ENCODE measurements at places on chromosomes 12 and 14.
A peak's percentile ranks its signal among the peaks of the same experiment; 100 is the strongest.

DNA sequence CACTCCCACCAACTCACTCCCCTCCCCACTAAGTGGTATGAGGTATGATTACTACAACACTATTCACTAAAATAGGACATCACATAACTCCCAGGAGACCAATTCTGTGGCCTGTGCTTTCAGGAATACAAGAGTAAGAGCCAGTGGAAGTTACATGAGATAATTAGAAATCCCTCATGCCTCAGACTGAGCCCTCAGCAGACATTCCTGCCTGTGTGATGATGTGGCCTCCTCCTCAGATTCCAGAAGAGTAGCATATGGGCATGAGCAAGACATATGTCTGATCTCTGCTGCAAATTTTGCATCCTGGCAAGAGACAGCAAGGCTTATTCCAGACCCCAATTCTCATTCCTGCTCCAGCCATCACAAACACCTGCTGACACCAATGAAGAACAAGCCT lies 46.0 kb upstream of the BMP4 start:
- no peak for DNase-seq

GRCh38 chr12:3326156-3326849 lies 164.7 kb upstream of the PRMT8 start:
- DNase-seq = peak; percentile 40

GRCh38 chr14:74593241-74593953 lies 18.6 kb downstream of the LTBP2 start:
- DNase-seq = no peak

DNA sequence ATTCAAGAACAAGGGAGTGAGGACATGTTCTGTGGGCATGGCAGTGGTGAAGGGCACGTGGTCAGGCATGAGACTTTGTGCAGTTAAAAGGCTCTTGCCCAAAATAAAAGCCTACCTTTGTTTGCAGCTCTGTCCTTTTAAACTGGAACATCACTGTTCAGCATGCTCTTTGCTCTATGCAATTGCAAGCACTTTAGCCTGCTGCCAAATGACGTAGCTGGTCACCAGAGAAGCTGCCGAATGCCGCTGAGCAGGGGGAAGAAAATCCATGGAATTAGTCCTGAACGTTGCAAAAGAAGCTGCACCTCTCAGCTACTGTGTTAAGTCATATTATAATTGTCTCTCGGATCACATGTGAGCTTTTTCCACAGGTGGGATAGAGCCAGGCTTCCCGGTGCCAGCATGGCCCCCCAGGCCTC lies 176.3 kb upstream of the DIO2 start:
- no peak for DNase-seq

- peak; percentile 32 for DNase-seq
Observed at GRCh38 chr12:85155791-85156190, 119.6 kb downstream of the LRRIQ1 start.

DNA sequence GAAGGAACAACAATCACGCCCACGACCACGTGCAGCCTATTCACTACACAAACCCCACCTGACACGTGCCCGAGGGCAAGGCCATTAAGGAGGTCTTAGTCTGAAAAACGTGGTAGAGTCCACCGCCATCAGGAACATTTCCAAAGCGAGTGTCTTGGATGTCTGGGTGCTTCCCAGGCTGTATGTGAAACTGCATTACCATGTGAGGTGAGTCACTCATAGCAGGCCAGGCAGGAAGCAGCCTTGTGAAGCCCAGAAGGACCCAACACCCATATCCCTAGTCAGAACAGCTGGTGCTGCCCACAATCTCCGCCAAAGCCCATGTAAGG lies 3.3 kb upstream of the KRT79 start:
- DNase-seq = no peak

- no peak for DNase-seq
Observed at GRCh38 chr12:5840944-5841343, 104.1 kb downstream of the ANO2 start.

DNA sequence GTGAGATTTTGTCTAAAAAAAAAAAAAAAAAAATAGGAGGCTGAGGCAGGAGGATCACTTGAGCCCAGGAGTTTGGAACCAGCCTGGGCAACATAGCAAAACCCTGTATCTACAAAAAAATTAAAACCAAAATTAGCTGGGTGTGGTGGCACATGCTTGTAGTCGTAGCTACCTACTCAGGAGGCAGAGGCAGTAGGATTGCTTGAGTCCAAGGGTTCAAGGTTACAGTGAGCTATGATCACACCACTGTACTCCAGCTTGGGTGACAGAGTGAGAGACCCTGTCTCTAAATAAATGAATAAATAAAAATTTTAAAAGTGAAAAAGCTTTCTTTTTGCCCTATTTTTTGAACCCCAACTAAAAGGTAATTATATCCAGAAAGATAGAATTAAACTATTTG lies 113.6 kb downstream of the PEBP1 start:
- no peak for DNase-seq

DNA sequence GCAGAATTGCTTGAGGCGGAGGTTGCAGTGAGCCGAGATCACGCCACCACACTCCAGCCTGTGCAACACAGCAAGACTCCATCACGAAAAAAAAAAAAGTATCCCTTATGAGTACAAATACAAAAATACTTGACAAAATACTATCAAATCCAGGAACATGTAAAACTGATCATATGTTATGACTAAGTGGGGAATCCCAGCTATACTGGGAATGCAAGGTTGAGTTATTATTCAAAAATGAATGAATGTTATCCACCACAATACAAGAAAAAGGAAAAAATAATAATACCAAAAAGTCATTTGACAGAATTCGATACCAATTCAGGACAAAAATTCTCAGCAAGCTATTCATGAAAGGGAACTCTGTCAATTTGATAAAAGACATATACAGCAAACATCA lies 32.6 kb downstream of the MOK start:
- DNase-seq = no peak

- no peak for DNase-seq
Observed at GRCh38 chr12:125003021-125003420, 9.6 kb downstream of the BRI3BP start.

- DNase-seq = no peak
Observed at GRCh38 chr12:32115404-32116104, 8.9 kb downstream of the BICD1 start.

GRCh38 chr12:52525661-52526499 lies 5.7 kb upstream of the KRT5 start:
- DNase-seq = no peak

GRCh38 chr12:55927588-55928502 lies at the start of gene PYM1:
PYM1 (minus strand) TSS chr12:55927894; CDS start chr12:55927761, 133 bp downstream.
- DNase-seq = peak; percentile 92

DNA sequence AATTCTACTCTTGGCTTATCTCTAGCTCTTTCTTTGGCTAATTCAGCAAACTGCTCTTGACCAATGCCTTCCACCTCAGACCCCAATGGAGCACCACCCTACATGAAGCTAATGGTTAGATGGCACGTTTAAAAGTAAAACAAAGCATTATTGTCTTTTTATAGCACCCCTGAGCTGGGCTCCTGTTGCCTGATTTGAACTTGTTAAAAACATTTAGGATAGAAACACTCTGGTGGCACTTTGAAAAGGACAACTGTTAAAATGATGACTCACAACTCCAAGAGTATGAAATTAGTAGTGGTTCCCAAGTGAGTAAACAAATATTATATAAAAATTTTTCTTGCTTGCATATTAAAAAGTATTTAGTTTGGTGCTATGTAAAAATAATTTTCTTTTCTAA lies 299.6 kb upstream of the DCN start:
- no peak for DNase-seq

GRCh38 chr14:58160561-58160960 lies 8.5 kb upstream of the ARMH4 start:
- no peak for DNase-seq

- DNase-seq = no peak
Observed at GRCh38 chr14:31232081-31232480, 24.5 kb upstream of the HECTD1 start.

- peak; percentile 11 for DNase-seq
Observed at GRCh38 chr12:94941440-94941862, 62.0 kb downstream of the NDUFA12 start.

DNA sequence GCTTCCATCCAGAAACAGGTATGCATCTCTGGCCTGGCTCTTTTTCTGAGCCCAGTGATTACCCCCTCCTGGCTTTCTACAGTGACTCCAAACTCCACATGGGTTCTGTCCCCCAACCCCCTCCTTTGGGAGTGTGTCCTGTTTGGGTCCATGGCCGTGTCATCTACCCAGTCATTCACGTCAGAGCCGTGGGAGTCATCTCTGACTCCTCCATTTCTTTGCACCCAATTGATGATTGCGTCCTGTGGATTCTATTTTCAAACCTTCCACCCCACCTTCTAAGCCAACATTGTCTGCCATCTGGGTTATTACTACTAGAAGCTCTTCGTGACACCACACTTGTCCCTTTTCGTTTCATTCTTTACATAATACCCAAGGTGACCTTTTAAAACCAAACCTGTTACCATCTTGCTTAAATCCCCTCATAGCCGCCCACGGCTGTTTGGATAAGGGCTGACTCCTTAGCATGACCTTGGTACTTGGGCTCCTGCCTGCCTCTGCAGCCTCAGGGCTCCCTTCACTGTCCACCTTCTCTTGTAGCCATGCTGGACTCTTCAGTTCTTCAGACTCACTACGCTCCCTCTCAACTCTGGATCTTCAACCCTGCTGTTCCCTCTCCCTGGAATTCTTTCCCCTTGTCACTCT lies 38.1 kb upstream of the NT5DC3 start:
- no peak for DNase-seq

GRCh38 chr14:49677643-49678042 lies 10.4 kb downstream of the POLE2 start:
- DNase-seq = peak; percentile 5

- DNase-seq = no peak
Observed at GRCh38 chr12:25653487-25654175, 100.5 kb upstream of the LMNTD1 start.

DNA sequence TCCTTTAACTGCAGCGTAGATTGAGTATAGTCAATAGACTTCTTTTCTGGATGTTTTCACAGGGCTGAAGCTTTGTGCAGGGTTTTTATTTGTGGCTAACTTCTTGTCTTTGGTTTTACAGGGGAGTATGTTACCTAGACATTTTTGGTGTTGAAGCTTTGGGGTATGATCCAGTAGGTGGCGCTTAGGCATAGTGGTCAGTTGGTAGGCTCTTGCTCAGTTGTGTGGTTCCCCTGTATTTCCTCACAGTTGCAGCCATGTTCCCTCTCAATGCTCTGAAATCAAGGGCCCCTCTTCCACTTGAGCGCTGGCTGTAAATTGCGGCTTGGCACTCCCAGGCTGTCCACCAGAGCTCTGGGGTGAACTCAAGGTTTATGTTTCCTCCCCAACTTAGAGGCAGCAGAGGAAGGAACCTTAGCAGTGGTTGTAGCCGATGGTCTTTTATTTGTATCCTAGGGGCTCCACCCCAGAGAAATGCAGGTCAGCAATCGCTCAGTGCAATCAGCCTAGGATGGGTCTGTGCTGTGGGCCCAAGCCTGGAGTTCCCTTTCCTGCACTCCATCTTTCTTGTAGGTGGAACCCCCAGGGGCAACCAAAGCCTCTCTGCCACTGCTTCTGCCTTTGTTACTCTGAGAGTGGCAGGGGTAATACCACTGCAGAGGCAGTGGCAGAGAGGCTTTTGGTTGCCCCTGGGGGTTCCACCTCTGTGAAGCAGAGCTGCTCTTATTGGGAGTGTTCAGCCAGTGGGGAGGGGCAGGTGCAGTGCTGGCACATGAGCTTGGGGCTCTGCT lies 55.1 kb downstream of the CMAS start:
- peak; percentile 63 for DNase-seq

- no peak for DNase-seq
Observed at GRCh38 chr12:89073027-89073398, 279.3 kb downstream of the DUSP6 start.

DNA sequence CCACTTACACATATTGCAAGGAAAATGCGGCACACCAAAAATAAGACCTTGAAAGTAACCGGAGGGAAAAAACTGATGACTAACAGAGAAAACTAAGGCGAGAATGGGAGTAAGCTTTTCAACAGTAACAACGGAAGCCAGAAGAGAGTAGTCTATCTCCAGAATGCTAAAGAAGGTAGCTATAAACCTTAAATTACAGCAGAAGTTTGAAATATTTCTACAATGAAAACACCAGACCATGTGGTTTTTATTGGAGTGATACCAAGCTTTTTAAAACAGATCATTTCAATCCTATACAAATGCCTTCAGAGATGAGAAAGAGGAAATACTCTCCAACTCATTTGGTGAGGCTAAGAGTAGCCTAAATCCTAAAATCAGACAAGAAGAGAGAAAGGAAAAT lies 209.5 kb downstream of the ANO6 start:
- DNase-seq = no peak

DNA sequence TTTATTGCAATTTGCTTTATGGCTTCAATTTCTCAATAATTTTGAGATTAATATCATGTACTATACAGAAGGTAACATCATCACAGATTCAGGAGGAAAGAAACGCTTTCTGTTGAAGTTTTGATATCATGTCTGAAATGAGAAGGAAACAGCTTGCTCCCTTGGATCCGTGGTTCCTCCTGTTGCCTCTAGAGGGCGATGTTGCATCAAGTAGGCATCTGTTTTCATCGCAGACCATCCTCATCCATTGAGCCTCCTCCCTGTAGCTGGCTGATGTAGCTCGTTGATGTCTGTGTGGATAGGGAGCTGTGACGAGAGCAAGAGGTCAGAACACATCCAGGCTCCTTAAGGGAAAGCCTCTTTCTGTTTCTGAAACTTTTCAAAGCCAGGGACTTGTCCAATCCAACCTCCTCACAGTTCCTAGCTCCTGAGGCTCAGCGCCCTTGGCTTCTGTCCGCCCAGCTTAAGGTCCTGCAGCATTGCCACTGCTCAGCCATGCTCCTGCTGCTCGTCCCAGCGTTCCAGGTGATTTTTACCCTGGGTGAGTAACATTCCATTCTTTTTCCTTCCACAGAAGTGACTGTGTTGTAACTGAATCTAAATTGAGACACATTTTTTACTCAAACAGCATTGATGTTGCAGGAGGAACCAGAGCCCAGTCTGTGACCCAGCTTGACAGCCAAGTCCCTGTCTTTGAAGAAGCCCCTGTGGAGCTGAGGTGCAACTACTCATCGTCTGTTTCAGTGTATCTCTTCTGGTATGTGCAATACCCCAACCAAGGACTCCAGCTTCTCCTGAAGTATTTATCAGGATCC lies 304.8 kb upstream of the OR4E1 start:
- DNase-seq = peak; percentile 75

DNA sequence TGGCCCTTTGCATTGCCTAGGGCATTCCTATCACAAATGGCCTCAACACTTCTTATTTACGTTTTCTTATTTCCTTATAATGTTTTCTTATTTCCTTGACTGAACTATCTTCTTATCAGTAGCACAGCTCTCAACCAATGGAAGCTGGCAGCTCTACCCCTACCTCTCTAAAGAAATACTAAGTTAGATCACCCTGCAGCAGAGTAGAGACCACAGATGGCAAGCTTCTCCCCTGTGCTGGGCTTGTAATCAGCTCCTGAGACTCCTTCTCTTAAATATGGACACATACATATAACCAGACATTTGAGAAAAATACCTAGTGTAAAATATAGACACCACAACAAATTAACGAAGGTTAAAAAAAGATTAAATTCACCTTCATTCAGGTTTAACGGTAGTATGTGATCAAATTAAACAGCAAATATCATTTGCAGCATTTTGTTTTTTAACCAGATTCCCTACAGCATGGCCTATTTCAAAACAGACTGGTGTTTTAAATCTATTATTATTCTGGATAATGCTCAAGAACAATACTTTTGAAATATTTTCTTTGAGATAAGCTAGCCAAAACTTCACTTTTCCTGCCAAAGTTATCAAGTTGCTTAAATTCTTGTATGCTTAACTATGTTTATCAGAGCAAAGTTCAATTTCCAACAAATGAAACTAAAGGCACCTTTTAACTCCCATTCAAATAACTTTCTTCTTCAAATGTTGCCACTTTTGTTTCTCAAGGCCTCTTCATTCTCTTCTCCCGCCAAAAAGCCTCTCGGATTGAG lies 54.3 kb downstream of the SLC41A2 start:
- DNase-seq = no peak

Measured in neural progenitor cell (in vitro differentiated cells).